ACHN (cell line): ENCODE measurements at places on chromosomes 7 and 10.

- no peak for DNase-seq
Observed at GRCh38 chr10:64037071-64037661, 516.0 kb downstream of the REEP3 start.

DNA sequence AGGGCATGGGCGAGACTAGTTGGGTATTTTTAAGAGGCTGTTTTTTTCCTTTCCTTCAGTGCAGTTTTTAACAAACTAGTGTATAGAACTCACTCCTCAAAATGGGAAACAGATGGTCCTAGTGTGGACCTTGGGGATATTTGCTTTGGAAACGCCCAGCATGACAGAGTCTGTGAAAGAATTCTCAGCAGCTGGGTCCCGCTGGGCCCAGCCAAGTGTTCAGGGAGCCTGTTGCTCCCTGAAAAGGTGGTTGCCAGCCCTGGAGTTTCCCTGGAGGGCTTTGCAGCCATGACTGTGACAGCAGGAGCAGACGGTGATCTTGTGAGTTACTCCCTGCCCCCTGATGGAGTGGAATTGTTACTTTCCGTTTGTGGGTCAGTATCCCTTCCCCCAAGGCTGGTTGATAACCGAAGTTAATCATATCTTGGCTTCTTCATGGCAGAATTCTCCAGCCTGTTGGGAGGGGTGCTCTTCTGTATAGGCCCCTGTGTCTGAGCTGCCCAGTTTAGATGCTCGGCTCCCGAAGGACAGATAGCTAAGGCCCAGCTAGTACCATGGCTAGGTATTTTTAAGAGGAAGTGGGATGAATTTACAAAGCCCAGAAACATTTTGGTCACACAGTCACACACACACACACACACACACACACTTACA, 278.6 kb upstream of the HABP2 start:
- DNase-seq, result no peak

DNA sequence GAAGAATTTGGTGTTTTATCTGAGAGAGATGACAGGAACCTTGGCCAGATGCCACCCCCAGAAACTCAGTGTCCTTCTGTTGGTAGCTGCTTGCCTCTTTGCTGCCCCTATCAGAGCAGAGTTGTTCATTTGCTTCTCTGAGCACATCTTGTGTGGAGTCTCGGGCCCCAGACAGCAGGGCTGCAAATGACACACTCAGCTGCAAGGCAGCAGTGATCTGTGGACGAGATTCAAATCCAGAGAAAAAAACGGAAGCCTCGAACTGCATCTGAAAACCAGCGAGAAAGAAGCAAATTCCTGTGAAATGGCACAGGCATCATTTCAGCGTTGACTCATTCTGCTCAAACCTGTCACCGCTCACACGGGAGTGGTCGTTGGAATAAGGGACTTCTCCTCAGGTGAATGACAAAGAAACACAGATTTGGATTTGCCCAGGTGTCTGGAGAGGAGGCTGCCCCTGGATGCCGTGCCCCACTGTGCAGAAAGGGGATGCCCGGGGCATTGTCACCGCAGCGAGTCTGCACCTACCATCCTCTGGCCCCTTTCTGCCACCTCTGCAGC, 144.7 kb downstream of the PFKFB3 start:
- peak; percentile 5 for DNase-seq

GRCh38 chr10:51072921-51073434, 1.3 kb upstream of the PRKG1 start:
- no peak for DNase-seq

- no peak for DNase-seq
Observed at GRCh38 chr10:3010816-3011460, 56.4 kb upstream of the PFKP start.

GRCh38 chr7:134400859-134401258, 58.0 kb downstream of the AKR1B1 start:
- no peak for DNase-seq

DNA sequence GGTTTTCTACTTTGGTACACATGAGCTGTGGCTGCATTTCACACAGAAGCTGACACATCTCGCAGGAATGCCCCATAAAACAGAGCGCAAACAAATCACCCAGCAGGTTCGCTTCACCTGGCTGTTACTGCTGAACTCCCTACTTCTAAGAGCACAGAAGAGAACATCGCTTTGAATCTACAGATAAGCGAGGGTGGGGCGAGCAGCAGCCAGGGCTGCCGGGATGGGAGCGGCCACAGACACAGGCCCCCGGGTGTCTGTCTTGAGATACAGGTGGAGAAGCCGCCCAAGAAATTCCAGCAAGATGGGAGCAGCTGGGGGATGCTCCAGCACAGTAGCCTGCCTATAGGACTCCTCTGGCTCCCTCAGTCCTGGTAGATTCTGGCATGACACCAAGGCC, 27.4 kb downstream of the OGDHL start:
- no peak for DNase-seq

DNA sequence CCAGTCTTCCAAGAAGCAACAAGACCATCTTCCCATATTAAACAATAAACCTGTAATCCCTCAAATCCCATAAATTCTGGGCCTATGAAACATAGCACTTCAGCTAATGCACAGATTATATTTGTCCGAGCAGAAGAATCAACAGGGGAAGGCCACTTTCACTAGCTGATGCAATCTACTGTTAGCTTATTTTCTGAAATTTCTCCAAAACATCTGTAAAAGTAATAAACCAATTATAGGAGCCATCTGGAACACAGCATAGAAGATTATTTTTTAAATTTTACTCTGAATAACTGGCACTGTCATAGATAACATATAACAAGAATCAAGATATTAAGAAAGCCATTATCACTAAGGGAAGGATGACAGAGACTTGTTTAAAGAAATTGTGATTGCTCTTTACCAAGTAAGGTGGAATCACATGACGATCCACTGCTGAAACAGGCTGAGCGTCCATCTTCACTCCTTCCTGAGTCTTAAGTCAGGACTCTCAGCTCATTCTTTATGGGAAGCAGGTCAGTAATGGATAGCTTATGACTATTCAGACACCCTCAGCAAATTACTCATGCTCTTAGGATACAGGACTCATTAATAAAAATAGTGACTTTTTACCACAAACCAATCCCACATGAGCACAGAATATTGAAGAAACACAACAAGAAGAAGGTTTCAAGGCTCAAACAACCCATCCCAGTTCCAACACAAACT, 719.5 kb downstream of the XPNPEP1 start:
- DNase-seq, result no peak

DNA sequence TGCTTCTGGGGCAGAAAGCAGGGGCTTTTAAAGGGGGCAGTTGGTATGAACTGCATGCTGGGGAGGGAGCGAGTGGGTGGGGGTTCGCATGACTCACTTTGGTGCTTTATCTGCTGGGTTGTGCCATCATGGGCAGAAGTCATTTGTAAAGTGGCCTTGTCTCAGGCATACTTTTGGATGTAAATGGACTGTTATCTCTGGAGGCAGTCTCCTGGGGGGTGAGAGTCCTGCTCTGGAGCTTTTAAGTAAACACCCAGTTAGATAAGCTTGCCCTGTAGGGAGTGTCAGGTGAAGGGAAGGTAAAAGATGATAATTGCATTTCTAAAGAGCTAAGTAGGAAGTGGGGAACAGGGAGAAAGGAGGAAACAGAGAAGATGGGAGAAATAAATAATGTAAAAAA, 1.6 kb upstream of the GSTO1 start:
- DNase-seq, result no peak

DNA sequence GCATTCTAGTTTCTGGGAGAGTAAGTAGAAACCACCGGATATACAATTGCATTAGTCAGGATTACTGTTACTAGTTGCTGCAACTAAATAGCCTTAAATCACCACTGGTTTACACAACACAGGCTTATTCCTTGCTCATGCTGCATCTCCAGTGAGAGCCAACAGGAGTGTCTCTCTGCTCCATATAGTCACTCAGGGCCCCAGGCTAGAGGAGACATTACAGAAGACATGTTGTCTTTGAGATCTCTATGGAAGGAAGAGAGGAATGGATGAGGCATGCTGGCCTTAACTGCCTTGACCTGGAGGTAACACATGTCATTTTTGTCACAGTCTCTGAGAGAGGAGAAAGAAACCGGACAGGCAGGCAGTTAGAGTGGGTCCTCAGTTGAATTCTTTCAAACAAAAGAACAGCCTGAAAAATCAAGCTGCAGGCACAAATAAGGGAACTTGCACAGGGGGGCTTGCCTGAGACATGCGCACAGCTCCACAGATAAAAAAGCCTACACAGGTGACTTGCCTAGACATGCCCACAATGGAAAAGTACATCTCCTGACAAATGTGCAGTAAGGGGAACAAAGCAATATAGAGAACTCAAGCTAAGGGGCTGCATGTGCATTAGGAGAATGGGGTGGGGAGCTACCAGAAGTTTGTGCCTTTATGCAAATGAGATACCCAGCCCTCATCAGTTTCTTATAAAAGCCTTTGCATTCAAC, 348.0 kb downstream of the TYW1 start:
- no peak for DNase-seq

DNA sequence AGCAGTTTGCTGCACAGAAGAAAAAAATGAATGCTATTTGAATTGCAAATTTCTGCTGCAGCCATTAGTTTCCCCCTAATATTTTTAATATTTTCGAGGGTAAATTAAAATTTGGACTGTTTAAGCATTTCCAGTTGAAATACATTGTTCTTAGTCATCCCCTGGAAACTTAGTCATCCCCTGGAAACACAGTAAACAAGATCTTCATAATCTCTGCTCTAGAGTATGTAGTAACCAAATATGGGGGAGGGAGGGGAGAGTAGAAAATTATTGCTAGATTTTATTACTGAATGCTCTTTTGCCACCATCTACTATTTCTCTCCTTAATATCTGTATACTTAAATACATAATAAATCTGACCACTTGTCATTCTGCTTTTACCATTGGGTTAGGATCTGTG, 1053.3 kb downstream of the SORCS1 start:
- DNase-seq, result no peak

GRCh38 chr10:71266147-71266917, 52.7 kb upstream of the SLC29A3 start:
- no peak for DNase-seq

DNA sequence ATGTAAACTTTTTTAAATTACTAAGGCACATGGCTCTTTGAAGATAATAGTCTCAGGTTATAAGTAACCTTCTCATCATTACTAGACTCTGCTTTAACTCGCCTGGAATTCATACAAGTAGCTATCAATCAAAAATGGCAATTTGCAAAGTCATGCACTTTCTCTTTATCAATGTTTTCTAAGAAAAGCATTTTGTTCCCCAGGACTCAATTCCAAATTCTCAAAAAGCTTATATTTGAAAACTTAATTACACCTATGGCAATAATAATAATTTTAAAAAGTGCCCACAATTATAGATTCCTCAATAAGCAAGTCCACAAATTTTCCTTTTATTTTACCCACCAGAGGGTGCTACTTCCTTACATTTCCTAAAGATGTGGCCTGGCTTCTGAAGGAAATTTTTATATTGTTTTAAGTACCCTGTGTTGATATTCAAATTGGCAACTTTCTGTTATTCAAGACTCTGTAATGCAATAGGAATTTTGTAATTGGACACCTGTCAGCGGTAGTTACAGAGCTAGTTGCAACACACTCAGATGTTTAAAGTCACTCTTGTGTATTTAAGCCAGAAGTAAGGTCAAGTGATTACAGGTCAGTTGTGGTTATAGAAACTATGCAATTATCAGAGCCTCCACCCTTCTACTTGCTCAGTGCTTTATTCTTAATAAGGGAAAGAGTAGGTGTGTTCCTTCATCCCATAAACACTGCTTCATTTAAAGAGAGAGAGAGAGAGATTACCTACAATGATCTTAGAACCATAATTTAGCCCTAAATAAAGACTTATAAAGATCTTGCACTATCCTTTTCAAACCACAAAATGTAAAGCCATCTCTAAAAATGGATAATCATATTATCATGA, 47.1 kb upstream of the HYAL4 start:
- DNase-seq, result peak; percentile 70

DNA sequence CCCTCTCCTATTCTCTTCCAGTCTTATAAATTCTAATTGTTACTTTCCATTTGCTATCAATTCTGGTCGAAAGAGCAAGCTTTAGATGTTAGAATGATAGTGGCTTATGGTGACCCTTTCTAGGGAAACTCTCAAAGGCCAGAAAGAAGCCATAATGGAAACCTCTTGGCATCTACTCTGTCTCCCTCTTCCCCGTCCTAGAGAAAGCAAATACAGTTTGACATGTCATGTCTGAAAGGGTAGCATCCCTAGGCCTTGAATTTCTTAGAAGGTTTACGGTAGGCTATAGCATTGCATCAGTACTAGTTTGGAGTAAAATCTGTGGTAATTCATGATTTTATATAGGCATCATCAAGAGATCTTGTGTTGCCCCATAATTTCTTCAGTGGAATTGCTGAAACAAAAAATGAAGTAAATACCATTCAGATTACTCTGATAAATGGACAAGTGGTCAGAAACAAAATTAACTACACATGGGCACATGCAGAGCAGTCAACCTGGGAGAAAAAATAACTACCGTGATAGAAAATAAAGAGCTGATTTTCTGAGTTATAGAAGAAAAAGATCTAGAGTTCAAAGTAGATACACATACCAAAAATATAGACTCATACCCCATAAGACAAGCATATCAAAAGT, 4.4 kb downstream of the PRKAR2B start:
- no peak for DNase-seq

GRCh38 chr10:79939969-79940368, 8.9 kb downstream of the SFTPD start:
- DNase-seq, result no peak

DNA sequence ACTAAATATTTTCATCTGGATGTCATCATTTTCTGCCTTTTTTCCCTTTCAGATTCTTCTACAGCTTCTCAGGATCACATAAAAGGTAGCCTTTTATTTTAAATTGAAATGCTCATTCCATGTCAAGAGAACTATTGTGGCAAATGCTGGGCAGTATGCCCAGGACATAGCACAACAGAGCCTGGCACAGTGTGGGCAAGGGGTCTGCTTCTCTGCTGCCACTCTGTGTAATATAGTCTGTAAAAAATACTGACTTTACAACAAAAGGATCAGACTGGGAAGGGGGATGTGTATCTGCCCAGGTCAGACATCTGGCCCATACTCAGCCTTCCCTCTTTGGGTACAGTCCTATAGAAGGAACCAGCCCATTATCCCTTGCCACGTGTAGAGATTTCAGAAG, 62.7 kb downstream of the CUZD1 start:
- no peak for DNase-seq

DNA sequence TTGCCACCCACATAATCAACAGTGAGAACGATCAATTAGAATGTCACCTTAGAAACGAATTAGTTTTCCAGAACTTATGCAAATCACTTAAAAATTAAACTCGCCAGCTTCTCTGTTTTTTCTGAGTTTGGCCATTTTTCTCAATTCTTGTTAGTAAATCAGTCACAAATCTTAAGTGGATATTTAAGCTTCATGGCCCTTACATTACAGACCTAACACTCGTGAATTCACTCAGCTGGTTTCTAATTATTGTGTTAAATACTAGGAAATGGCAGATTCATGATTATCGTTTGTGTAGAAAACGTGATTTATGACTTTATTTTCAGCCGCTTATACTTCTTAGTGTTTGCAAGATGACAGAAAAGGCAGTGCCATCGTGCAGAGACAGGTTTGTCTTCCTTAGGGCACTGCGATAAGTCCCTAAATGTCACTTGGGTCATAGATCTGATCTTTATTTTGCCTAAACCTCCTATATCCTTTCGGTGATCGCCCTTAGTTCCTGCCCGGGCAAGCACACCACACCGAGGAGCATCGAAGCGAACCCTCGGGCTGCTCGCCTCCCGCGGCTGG, 587 bp upstream of the CELF2 start:
- DNase-seq, result no peak
